ENCODE measurements at places on chromosomes 16 and 17. TPM values are rescaled to one million over a fixed set of nuclear protein-coding genes. Genes with fewer than 3 reads are reported as not detected.

Gene TNK1
- 12.8 TPM for total RNA-seq

Gene SLC5A11
- total RNA-seq = not detected

Gene TMC5
- total RNA-seq = 0.96 TPM

Gene PRR15L
- total RNA-seq = not detected

Gene NPIPA5
- not detected for total RNA-seq

Gene ITGB4
- 28.4 TPM for total RNA-seq

Gene SP6
- total RNA-seq = 2.2 TPM

Gene GNGT2
- not detected for total RNA-seq

Gene SYCE1L
- total RNA-seq = not detected

Gene SLC35G6
- 0.24 TPM for total RNA-seq

Gene TEKT1
- 0.72 TPM for total RNA-seq

Gene TMC8
- total RNA-seq = not detected

Gene TBC1D3L
- 0.72 TPM for total RNA-seq

Gene CRYBA1
- total RNA-seq = not detected

Gene TP53TG3
- 0.48 TPM for total RNA-seq

Gene G6PC1
- total RNA-seq = not detected

Gene FBXL16
- not detected for total RNA-seq

Gene CMTM2
- total RNA-seq = not detected

Gene GCGR
- 2.9 TPM for total RNA-seq

Gene CCDC78
- total RNA-seq = 0.24 TPM

Gene NAGS
- 0.48 TPM for total RNA-seq
